ENCODE measurements at places on chromosomes 12 and 14.

DNA sequence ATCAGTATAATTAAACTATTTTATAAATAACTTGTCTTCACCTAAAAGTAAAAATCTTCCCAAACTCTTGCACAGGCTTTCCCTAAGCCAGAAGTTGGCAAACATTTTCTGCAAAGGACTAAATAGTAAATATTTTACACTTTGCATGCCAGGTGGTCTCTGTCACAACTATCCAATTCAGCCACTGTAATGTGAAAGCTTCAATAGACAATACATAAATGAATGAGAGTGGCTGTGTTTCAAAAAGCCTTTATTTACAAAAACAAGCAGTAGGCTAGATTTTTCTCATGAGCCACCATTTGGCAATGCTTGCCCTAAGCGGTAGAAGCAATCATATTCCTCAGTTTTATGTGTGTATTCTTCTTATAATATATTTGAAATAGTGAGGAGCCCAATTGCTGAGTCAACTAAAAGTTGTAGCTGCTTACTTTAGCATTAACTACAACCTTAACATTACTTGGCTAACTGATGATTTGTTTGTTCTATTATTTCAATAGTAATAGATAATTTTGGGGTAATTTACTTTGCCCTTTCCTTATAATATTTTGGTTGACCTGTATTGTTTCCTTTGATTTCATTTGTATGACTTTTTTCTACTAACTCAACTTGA lies 236.0 kb upstream of the SYT1 start:
- DNase-seq: no peak

DNA sequence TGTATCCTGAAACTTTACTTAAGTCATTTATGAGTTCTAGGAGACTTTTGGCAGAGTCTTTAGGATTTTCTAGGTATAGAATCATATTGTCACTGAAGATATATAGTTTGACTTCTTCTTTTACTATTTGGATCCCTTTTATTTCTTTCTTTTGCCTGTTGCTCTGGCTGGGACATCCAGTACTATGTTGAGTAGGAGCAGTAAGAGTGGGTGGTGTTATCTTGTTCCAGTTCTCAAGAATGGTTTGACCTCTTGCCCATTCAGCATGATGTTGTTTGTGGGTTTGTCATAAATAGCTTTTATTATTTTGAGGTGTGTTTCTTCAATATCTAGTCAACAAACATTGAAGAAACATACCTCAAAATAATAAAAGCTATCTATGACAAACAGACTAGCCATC lies 35.0 kb downstream of the LIN7A start:
- DNase-seq: no peak

- no peak for DNase-seq
These were observed 122.0 kb downstream of the WIF1 start for GRCh38 chr12:64999148-64999425.

- no peak for DNase-seq
These were observed 144.7 kb upstream of the TMCC3 start for GRCh38 chr12:94795044-94795443.

DNA sequence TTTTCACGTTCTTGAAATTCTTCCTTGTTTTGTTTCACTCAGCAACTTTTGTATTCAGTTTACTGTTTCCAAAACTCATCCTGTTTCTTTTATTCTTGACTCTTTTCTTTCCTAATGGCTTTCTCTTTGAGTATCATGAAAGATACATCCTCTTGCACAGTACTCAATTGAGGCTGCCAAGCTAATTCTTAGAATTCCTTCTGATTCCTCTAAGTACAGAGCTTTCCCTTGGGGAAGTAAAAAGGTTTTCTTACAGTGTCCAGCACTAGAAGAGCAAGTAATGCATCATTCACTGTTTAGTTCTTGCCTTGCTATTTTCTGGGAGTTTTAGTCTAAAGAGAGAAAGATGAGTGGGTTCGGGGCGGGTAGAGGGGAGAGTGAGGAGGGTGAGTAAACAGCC lies 154.1 kb downstream of the NEDD1 start:
- no peak for DNase-seq
